ENCODE measurements at places on chromosomes 4 and X. TPM values are rescaled to one million over a fixed set of nuclear protein-coding genes. Genes with fewer than 3 reads are reported as not detected.

HTR2C gene
- total RNA-seq: not detected

GATA1 gene
- not detected for total RNA-seq

- no peak for DNase-seq
Measured at GRCh38 chr4:183256343-183256742, 63.7 kb downstream of the CLDN22 start.

DNA sequence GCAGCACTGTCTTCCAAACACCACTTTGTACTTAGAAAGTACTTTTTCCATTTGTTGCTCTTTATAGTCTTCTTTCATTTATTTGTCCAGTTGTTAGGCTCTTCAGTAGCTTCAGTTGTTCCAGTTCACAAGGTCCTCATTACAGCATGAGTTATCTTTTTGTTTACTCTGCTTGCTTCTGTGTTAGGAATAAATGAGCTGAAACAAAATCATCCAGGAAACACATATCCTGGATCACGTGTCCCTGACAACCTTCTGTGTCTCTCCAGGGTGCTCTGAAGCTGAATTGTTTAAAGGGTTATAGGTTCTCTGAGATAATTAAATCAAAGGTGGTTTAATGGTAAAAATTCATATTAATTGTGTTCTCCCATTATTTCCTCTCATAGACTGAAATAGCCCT, 19.9 kb upstream of the KLHL8 start:
- DNase-seq: no peak

- DNase-seq: no peak
Measured at GRCh38 chrX:21408788-21409187, 34.6 kb downstream of the CNKSR2 start.

Measured in MG63 (cell line).